Activated CD8-positive, alpha-beta memory T cell treated with anti-CD3 and anti-CD28 coated beads for 24 hours (primary cell): ENCODE measurements at places on chromosomes 12 and 14.

DNA sequence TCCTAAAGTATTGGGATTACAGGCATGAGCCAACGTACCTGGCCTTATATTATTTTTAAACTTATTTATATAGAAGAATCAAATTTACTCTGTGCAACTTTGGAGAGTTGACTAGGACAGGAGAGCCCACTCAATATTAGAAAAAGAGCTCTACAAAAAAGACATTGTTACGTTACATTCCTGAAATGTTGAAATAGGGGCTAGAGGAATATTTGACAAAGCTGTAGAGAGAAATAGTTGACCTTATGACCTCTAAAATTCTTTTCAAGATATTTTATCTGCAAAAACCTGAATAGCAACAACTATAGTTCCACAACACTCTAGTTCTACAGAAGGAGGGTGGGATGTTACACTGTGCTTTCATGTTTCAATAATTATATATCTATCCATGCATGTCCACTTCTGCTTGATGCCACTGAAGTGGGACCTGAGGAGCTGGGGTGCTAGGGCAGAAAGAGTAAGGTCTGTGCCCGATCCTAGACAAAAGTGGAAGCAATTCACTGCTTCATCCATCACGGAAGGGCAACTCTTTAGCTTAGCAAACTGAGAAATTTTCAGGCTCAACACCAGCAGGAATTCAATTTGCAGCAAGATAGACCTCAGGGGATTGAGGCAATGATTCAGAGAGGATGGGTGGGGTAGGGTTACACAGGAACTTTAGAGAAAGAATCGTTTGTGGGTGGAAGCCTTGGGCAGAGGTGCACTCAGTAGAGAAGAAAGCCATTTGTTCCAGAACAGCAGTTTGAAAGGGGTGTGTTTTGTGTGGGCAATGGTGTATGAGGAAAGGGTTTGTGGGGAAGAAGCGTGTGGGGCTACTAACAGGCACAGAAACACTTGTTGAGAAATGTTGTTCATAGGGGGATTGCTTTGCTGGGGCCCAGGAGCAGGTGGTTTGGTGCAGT is 16.0 kb upstream of the RNASE10 start:
- no peak for DNase-seq

DNA sequence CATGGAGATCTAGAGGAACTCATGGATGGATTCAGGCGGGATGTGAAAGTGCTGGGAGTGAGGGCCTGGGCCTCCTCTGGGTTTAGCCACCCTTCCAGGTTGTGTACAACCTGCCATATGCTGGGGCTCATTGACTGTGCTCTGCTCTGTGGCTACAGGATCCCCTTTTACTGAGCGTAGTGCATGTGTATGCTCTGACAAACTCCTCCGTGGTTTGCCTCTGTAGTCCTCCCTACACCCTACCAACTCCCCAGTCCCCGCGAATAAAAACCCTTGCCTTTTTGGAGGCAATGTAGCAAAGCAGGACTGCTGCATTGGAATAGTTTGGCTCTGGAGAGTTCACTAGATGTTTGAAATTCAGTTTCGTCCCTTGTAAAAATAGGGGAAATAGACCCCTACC is 17.4 kb downstream of the JDP2 start:
- no peak for DNase-seq

DNA sequence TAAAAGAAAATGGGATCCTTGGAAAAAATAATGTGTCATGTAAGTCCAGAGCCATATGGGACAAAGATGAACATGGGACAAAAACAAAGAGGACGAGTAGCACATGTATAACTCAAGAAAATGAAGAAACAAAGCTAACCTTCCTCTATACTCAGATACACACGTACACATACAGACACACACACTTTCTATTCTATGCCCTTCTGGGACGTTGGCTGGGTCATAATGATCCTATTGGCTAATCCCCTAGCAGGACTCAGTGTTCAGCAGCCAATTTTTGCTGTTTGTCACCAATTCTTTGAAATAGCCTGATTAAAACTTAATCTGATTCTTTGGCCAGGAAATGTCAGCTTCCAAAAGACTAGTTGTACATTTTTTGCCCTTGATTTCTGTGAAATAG is 189.4 kb upstream of the FOXG1 start:
- DNase-seq = no peak

DNA sequence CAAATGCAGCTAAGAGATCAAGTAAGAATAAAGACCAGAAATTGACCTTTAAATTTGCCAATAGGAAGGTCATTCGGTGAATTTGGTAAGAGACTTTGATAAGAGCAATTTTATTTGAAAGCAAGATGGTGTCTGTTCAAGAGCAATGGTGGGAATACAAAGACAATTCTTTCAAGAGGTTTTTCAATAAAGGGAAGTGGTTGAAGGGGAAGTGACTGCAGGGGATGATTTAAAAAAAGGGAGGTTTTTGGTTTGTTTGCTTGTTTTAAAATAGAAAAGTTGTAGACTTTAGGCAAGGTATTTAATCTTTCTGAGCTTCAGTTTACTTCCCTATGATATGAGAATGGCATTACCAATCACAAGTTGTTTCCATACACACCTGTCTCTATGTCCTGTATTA is 4.3 kb upstream of the APPL2 start:
- no peak for DNase-seq

- no peak for DNase-seq
These were observed 83.9 kb downstream of the PAPOLA start for GRCh38 chr14:96586056-96586455.

DNA sequence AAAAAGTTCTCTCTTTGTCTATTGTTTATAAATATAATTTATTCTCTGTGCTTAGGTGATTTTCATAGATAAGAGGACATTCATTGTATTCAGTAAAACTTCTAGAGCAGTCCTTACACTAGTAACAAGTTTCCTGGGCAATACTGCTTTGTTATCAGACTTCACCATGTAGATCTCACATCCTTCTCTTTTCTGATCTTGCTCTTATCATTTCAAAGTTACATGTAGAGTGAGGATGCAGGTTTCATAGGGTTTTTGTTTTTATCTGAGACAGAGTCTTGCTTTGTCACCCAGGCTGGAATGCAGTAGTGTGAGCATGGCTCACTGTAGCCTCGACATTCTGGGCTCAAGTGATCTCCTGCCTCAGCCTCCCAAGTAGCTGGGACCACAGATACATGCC is 789.5 kb downstream of the DIO2 start:
- DNase-seq = no peak

- no peak for DNase-seq
These were observed 73.7 kb downstream of the PRIMA1 start for GRCh38 chr14:93714605-93715004.

- no peak for DNase-seq
These were observed 19.8 kb downstream of the CD9 start for GRCh38 chr12:6219980-6220379.

DNA sequence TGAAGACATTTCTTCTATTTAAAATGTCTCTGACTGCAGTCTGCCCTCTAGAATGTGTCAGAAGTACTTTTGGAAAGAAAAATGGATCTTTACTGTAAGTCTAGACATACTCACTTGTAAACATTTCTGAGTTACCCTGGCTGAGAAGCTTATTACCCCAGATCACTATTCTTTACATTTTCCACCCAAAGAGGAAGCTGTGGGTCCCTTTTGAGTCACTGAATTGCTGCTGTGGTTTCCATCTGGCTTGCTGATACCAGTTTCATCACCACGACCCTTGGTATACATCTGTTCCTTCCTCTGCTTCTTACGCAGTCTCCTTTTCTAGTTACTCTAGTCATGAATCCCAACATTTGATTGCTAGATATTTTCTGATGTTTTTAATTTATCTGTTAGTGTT is 20.2 kb upstream of the CLEC4D start:
- DNase-seq = no peak

DNA sequence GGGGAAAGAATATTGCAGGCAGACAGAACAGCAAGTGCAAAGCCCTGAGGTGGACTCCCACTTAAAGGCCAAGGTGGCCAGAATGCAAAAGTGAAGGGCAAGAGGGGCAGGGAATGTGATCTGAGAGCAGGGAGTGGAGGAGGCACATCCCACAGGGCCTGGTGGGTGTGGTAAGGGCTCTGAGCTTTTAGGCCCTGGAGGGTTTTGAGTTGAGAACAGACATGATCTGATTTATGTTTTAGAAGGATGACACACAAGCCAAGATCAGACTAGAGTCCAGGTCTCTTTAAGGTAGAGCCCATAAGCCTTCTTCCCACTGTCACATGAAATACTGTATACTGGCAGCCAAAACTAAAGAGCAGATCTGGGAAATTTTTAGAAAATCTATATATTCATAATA is 162.5 kb downstream of the SLC38A4 start:
- DNase-seq = no peak

GRCh38 chr14:101562659-101563351 is 1.5 kb downstream of the DIO3 start:
- no peak for DNase-seq

- DNase-seq = no peak
These were observed 700.2 kb downstream of the DIO2 start for GRCh38 chr14:79511146-79511545.

DNA sequence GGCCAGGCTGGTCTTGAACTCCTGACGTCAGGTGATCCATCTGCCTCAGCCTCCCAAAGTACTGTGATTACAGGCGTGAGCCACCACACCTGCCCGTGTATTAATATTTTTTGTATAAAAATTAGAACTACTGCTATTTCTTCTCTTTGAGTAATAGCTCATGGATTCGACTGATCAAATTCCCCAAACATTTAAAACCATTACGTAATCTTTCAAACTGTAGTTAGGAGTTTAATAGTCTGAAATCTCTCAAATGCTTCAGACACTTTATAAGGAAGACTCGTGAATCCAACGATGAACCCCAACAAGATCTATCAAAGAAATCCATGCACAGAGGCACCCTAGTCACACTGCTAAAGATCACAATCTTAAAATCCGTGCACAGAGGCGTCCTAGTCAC is 16.1 kb downstream of the TECPR2 start:
- no peak for DNase-seq

GRCh38 chr12:46904406-46905238 is 78.8 kb upstream of the SLC38A4 start:
- no peak for DNase-seq

- no peak for DNase-seq
These were observed 2.8 kb downstream of the PIANP start for GRCh38 chr12:6697584-6698351.

DNA sequence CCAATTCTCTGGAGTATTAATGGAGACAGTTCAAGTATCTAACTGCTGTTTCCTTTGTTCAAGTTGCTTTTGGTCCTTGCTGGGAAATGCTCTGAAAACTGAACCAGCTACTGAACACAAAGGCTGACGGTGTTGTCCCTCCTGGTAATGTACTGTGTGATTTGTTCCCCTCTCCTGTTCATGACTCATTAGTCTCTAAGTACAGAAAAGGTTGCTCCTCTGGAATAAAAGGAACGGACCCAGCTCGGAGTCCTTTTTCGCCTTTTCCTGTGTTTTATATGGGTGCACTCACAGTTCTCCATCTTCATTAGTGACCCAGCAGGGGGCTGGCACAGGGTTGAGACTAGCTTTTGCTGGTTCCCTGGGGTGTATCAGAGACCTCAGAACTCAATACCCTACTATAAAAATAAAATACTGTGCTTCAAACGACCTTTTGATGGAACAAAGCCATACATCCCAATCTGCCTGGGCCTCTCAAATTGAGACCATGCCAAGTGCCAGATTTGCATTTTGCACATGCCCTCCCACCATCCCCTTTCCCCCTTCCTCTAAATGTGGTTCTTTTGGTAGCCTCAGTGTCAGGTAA is 269.7 kb downstream of the RAD51B start:
- no peak for DNase-seq

GRCh38 chr12:484096-484495 is 24.4 kb downstream of the B4GALNT3 start:
- no peak for DNase-seq

DNA sequence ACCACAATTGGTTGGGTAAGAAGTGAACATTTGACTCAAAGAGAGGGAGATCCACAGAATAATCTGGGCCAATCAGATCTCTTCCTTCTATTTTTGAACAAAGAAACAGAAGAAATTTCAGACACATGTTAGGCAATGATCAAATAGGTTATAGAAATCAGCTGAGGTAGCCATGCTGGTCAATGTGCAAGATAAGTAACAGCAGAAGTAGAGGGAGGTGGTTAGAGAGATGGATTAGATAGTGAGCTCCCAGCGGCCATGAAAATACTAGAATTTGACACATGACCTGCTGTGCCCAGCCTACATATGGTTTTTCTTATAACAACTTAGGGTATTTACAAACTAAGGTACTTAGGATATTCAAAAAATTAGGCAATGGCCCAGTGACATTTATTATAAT is 230.9 kb upstream of the ARID2 start:
- DNase-seq = no peak

- no peak for DNase-seq
These were observed 70.5 kb upstream of the FRMD6 start for GRCh38 chr14:51581017-51581881.

GRCh38 chr14:67493092-67493717 is 4.7 kb upstream of the TMEM229B start:
- no peak for DNase-seq

DNA sequence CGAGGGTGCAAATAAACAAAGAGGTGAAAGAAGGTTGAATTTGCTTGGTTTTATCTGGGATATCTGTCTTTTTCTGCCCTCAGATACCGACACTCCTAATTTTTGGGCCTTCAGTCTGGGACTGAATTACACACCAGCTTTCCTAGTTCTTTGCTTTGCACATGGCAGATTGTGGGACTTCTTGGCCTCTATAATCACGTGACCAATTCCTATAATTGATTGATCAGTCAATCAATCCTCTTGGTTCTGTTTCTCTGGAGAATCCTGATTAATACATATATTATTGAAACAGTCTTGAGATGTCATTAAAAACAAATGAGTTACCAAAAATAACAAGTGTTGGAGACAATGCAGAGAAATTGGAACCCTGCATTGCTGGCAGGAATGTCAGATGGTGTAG is 62.7 kb downstream of the SUDS3 start:
- no peak for DNase-seq

GRCh38 chr12:2456813-2457186 is 338.0 kb upstream of the FKBP4 start:
- DNase-seq = no peak

GRCh38 chr12:19893514-19893913 is 454.2 kb downstream of the AEBP2 start:
- no peak for DNase-seq

DNA sequence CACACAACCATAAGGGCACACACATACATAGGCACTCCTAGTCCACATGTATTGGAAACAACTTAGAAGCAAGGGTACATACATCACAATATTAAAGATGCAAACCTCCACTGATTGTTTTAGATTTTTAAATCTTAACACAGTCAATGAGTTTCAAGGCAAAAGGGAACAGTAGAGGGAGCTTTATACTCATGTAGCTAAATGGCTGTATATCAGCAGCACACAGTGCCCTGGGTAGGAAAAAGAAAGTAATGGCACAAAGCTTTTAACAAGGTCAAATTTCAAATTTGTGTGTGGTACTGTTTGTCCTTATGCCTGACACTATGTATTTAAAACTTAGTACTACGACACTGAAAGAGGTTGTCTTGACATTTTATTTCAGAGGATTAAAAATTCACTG is 262.0 kb downstream of the MED13L start:
- no peak for DNase-seq

- no peak for DNase-seq
These were observed 164.2 kb upstream of the SOX5 start for GRCh38 chr12:24113701-24114100.
